ENCODE measurements at places on chromosomes 2 and 18.

- peaks cover 39% of the 10 kb centered on the region for H3K4me1 ChIP-seq
- no peak overlapping the region for H3K4me3 ChIP-seq
- H3K27me3 ChIP-seq = no peaks in the 10 kb centered on the region
- H3K27ac ChIP-seq = no peak overlapping the region
- no peak for DNase-seq
These were observed 1.9 kb upstream of the STAT1 start for GRCh38 chr2:191015831-191016230.

GRCh38 chr2:23757686-23758433, 169.1 kb downstream of the ATAD2B start:
- H3K27ac ChIP-seq = no peak overlapping the region
- no peaks in the 10 kb centered on the region for H3K27me3 ChIP-seq
- peaks cover 31% of the 10 kb centered on the region for H3K36me3 ChIP-seq
- no peak for DNase-seq
- H3K4me3 ChIP-seq = no peak overlapping the region

DNA sequence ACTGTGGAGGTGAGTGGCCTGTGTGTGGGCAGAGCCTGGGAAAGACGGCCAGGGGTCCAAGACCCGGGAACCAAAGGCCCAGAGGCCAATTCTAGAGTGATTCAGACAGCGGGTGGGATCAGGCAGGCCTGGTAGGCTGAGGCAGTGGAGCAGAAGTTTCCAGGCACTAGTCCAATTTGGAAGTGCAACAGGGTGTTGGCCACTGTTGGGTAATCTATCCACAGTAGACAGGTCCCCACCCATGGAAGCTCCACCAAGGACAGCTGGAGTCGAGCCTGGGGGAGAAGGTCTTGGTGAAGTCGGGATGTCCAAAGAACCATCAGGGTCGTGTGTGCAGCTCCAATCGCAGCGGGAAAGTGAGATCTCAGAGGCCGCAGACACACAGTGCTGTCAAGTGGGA, 125.8 kb upstream of the COPS8 start:
- no peak overlapping the region for H3K4me3 ChIP-seq
- H3K27ac ChIP-seq = no peak overlapping the region
- no peak for DNase-seq
- H3K36me3 ChIP-seq = no peaks in the 10 kb centered on the region
- H3K4me1 ChIP-seq = no peaks in the 10 kb centered on the region

- no peaks in the 10 kb centered on the region for H3K27me3 ChIP-seq
- no peak for DNase-seq
- H3K4me1 ChIP-seq = no peaks in the 10 kb centered on the region
- H3K4me3 ChIP-seq = no peak overlapping the region
- no peak overlapping the region for H3K27ac ChIP-seq
- no peaks in the 10 kb centered on the region for H3K36me3 ChIP-seq
These were observed 168.6 kb downstream of the CNTNAP5 start for GRCh38 chr2:124193706-124194105.

- no peaks in the 10 kb centered on the region for H3K36me3 ChIP-seq
- peak overlapping the region; percentile 51 for H3K27ac ChIP-seq
- no peak for DNase-seq
- no peaks in the 10 kb centered on the region for H3K27me3 ChIP-seq
These were observed 27.1 kb upstream of the CREB1 start for GRCh38 chr2:207502577-207503198.

DNA sequence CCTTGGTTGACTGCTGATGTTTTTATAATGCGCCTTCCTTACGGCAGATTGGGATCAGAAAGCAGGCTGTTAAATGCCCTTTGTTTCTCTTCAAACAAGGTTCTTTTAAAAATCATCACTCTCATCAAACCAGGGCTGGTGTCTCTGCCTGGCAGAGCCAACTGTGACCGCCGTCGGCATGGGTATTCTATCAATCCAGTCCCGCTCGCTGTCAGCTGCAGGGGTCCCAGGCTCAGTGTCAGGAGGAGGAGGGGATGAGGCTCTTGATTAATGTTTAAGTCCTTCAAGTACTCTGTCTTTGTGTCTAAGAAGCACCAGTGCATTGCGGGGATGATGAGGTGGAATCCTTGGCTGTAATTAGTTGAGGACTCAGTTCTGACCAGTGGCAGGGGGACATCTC, 348.1 kb downstream of the RNF144A start:
- H3K27ac ChIP-seq = no peak overlapping the region
- DNase-seq = no peak
- no peaks in the 10 kb centered on the region for H3K27me3 ChIP-seq
- no peak overlapping the region for H3K4me3 ChIP-seq
- H3K4me1 ChIP-seq = no peaks in the 10 kb centered on the region

DNA sequence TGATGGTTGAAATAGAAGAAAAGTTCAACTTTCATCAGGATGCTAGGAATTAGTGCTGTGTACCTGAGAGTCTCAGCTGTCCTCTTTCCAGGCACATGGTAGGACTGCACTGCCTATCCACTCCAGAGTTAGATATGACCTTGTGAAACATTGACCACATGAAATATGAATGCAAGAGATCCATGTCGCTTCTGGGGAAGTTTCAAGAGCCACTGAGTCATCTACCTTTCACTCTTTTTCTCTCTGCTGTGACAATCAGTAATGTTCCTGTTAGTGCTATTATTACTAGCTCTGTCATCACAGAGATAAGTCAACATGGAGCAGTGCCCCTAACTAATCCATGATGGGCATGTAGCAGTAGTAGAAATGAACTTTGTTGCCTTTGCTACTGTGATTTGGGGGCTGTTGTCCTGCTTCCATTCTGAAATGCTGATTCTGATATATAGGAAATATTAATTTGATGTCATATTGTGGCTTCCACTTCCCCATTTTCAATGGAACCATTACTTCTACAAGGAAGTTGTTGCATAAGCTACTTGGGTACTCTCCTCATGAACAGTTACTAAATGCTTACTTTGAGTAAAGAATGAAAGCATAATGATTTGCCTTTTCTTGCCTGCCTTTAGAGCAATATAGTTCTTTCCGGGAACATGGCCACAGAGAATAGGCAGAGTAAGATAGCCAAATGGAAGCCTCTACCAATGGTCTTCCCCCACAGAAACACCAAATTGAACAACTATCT, 192.8 kb upstream of the ZNF521 start:
- DNase-seq = no peak
- H3K27me3 ChIP-seq = no peaks in the 10 kb centered on the region
- no peaks in the 10 kb centered on the region for H3K4me1 ChIP-seq
- no peak overlapping the region for H3K4me3 ChIP-seq

DNA sequence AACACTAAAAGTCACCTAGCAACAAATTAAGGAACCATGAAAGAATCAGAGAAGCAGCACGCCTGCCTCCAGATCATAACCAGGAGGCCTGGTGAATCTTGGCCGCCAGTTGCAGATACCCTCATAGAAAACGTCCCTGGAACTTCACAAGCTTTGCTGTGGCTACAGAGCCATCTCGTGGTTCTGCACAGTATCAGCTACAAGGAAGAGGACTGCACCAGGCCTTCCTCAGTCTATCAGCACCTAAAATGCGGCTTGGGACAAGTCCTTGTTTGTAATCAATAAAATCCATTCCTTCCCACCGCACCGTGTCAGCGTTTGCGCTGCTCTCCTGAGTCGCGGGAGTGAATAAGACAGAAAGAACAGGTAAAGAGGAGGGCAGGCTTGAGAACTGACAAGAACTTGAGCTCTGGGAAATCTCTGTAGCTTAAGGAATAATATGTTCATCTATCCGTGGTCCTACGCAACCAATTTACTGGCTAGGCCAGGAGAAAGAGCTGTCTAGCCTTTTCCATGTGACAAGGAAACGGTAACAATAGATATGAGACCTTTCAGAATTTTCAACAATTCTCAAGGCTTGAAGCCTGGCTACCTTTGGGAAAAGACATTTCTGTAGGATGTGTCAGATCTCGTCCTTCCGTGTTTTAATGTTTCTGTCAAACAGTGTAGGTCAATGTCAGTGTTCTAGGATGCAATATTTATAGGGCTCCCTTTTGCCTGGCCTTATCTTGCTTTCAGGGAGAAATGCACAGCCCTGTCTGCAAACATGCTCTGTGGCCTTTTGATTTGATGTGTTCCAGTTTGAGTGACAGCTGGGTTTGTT, 128.5 kb upstream of the RAB12 start:
- H3K27ac ChIP-seq = no peak overlapping the region
- DNase-seq = no peak
- no peak overlapping the region for H3K4me3 ChIP-seq
- no peaks in the 10 kb centered on the region for H3K36me3 ChIP-seq
- H3K27me3 ChIP-seq = no peaks in the 10 kb centered on the region

DNA sequence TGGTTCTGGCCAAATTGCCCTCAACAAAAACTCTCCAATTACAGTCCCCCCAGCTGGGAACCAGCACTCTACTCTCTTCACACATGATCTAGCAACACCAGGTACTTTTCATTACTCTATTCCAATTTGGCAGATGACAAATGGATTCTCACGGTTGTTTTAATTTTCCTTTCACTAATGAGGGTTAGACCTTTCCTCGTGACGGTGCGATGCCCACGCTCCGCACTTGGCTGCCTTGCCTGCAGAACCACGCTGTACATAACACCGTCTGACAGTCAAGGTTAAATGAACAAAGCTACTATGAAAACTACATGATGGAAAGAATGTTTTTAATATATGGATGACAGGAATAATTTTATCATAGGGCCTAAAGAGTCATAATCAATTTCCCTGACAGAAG, 141.5 kb downstream of the FBXO15 start:
- no peaks in the 10 kb centered on the region for H3K4me1 ChIP-seq
- no peaks in the 10 kb centered on the region for H3K27me3 ChIP-seq
- no peak overlapping the region for H3K4me3 ChIP-seq
- no peak for DNase-seq
- no peak overlapping the region for H3K27ac ChIP-seq

GRCh38 chr2:124933883-124934282, 908.8 kb downstream of the CNTNAP5 start:
- no peak overlapping the region for H3K27ac ChIP-seq
- no peaks in the 10 kb centered on the region for H3K27me3 ChIP-seq
- no peak overlapping the region for H3K4me3 ChIP-seq
- no peak for DNase-seq
- H3K36me3 ChIP-seq = no peaks in the 10 kb centered on the region

GRCh38 chr2:42566025-42566424, 2.4 kb upstream of the MTA3 start:
- no peak overlapping the region for H3K27ac ChIP-seq

DNA sequence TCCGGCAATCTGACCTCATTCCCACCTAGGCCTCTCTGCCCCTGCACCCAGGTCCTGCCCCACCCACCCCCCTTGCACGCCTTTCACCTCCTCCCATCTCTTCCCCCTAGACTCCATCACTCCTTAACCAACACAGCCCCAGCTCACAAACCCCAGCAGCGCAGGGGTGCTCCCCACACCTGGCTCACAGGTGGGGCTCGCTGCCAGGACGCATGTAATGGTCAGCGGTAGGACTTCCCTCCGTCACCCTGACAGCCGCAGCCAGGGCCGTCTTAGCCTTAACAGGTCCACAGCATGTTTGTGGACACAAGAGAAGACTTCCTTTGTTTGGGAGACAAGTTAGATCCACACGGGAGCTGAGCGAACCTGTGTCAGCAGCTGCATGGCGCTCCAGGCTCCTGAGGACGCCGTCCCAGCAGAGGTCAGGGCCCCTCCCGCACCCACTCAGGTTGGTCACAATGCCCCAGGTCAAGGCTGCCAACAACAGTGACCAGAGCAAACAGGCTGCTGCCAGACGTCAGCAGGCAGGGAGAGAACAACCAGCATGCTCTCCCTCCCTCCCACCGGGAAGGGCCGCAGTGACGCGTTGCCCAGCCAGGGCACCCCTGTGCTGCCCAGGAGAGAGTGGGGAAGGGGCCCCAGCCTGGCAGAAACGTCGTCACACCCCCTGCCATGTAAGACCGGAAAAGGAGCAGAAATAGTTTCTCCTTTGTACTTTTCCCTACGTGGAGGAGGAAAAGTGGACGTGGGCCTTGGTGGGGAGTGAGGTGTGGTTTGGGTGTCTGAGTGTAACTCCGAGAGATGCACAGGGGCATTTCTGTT, 68.0 kb downstream of the PXDN start:
- H3K27ac ChIP-seq = no peak overlapping the region
- no peaks in the 10 kb centered on the region for H3K27me3 ChIP-seq

GRCh38 chr2:168816369-168816768, 13.9 kb downstream of the NOSTRIN start:
- no peak overlapping the region for H3K27ac ChIP-seq
- no peaks in the 10 kb centered on the region for H3K36me3 ChIP-seq
- no peaks in the 10 kb centered on the region for H3K4me1 ChIP-seq
- H3K27me3 ChIP-seq = no peaks in the 10 kb centered on the region

DNA sequence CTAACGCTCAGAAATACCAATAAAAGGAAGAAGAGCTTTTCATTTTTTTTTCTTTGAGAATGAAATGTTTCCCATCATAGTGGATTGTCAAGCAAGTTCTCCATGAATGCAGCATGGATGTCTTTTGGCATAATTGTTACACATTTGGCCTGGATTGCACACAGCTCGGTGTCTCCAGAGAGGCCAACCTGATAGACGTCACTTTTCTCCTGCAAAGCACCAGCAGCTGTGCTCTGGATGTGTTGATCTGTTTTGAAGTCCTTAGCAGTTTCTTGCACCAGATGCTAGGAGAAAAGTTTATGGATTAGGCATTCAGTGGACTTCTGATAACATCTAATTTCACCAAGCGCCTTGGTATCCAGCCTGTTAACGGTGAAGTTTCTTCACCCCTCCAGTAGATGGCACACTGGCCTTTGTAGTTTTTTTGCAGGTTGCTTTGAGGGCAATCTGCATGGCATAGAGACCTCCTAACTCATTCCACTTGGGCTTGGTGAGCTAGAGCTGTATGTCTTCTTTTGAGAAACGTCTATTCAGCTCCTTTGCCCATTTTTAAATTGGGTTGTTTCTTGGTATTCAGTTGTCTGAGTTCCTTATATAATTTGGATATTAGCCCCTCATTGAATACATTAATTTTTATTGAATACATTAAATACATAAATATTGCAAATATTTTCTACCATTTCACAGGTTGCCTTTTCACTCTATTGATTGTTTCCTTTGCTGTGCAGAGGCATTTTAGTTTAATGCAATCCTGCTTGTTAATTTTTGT, 59.7 kb downstream of the PTH2R start:
- H3K4me3 ChIP-seq = no peak overlapping the region
- DNase-seq = no peak
- H3K4me1 ChIP-seq = no peaks in the 10 kb centered on the region
- H3K27ac ChIP-seq = no peak overlapping the region
- no peaks in the 10 kb centered on the region for H3K36me3 ChIP-seq

DNA sequence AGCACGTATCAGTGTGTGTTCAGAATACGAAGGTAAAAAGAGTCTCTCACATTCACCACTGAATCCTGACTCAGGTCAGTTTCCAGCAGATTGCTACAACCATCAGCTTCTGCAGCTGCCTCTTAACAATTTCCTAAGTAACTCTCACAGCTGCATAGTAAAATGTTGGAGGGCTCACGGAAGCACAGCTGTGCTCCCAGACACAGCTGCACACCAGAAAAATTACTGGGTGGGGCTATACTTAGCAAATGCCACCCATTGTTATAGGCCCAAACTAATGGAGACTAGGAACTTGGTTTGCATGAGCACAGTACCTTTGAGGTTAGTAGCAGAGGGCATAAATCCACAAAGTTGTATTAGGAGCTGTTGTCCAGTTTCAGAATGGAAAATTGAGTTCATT, 153.9 kb upstream of the ERBB4 start:
- no peak for DNase-seq
- no peaks in the 10 kb centered on the region for H3K27me3 ChIP-seq
